Stimulated activated CD8-positive, alpha-beta memory T cell treated with anti-CD3 and anti-CD28 coated beads, Interleukin-12 subunit alpha, Interleukin-12 subunit beta, amount 100 ng/mL, for 1 hour (primary cell): ENCODE measurements at places on chromosomes 5 and 9.
A peak's percentile ranks its signal among the peaks of the same experiment; 100 is the strongest.

GRCh38 chr5:96347502-96348292 lies 85.4 kb downstream of the PCSK1 start:
- DNase-seq: no peak

DNA sequence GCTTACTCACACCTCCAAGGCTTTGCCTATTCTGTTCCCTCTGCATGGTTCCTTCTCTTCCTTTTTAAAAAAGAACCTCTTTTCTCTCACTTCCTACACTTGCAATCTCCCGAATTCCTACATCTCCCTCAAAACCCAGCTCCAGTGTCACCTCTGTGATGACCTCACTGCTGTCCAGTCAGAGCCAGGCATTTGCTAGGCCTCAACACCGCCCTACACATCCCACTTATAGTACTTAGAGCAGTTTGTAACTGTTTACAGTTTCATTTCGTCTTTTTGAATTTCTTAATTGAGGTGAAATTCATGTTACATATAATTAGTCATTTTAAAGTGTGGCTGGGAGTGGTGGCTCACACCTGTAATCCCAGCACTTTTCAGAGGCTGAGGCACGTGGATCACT lies 30.8 kb downstream of the CD14 start:
- no peak for DNase-seq

- DNase-seq: no peak
Measured at GRCh38 chr5:78593465-78593864, 55.1 kb downstream of the LHFPL2 start.

DNA sequence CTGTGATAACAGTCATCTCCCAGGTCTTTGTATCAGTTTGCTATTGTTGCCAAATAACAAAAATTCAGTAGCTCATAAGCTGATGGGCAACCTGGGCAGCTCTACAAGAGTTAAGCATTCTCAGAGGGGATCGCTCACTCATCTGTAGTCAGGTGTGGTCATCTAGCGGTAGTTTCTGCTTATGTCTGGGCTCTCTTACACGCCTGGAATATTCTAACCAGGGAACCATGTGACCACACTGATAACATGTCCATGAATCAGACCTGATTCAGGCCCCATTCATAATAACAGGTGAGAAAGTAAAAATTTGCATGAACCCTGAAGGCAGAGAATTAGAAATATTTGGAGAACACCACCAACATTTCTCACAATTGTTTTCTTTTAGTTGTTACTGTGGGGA lies 576.1 kb downstream of the SLCO4C1 start:
- no peak for DNase-seq

GRCh38 chr9:120580051-120580896 lies at the start of gene CDK5RAP2:
Gene CDK5RAP2 (minus strand): TSS chr9:120580167. CDS start chr9:120579978, 189 bp downstream.
- peak; percentile 83 for DNase-seq

DNA sequence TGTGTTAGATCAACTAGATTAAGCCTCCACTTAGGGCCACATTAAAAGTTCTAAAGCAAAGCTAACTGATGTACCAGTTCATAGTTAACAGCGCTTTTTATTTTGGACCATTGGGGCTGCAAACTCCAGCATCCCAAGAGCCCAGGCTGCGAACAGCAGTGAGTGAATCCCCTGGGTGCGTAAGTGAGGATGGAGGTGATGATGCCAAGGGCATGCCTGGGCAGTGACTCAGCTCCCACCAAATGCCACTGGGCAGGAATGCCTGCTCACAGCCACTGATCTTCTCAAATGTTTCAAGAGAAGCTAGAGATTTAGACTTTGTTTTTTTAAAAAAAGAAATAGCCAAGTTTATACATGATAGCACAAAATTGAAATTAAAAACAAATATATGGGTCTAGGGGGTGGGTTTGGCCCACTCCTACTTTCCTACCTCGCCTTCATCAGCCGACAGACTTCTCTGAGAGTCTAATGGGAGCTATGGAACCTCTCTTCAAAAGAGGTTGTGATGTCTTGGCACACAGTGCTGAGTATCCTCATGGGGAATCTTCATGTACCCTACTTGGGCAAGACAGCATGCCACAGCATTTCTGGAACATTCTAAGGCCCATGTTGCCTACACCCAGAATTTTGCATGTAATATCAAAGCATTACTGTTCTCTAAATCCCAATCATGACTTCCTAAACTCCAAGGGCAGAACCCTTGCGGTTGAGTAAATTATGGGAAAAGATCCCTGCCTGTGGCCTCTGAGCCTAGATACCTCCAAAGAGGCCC lies 398.1 kb downstream of the EBF1 start:
- DNase-seq: no peak
